Breast epithelium (tissue), 4 donors: ENCODE measurements at places on chromosomes 12 and 14.

GRCh38 chr12:19032826-19033225 lies 96.7 kb upstream of the PLEKHA5 start:
- no peak for DNase-seq

GRCh38 chr12:52029685-52030084 lies 21.6 kb upstream of the NR4A1 start:
- no peak for DNase-seq

DNA sequence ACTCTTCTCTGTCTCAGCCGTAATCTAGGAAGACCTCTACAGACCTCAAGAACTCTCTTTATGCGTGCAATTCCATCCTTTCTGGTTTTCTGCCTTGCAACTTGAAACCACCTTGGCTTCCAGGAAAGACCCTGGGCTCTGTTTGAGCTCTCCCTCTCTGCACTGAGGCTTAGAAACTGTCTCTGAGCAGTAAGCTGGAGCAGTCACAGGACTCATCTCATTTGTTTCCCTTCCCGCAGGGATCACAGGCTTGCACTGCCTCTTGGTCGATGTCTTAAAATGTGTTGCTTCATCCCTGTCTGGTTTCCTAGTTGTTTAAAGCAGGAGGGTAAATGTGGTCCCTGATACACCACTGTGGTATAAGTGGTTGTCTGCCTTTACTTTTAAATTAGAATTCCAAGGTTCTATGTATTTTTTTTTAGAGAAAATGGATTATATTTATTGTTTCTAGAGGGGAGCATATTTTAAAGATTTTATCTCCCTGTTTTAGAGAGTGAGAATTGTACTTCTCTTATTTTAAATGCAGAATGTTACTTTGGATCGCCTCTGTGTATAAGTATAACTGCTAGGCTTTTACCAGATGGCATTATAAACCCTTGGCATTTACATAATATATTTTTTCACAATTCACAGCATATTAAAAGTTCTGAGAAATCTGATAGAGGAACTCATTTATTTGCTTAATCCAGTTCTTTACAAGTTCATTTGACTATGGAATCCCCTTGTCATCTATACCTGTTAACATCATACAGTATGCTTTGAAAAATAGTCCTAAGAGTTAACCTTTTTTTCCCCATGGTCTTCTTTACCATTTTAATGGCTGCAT lies 26.4 kb downstream of the EID3 start:
- DNase-seq, result no peak

DNA sequence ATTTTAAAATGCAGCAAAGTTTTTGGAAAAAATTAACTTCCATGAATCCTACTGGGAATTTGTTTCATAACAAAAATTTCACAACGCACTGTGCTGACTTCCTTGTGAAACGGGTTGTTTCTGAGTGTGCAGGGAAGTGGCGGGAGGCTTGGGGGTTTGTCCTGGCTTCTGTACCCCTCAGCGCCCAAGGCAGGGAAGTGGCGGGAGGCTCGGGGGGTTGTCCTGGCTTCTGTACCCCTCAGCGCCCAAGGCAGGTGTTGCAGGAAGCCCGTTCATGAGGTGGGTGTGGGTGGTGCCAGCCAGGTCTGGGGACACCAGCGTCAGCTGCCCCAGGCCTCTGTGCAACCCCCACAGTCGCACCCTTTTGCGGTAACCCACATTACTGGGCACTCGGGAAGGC lies 25.1 kb downstream of the ADGRD1 start:
- DNase-seq, result no peak

- no peak for DNase-seq
Measured at GRCh38 chr14:48936362-48936761, 649.8 kb downstream of the RPS29 start.

DNA sequence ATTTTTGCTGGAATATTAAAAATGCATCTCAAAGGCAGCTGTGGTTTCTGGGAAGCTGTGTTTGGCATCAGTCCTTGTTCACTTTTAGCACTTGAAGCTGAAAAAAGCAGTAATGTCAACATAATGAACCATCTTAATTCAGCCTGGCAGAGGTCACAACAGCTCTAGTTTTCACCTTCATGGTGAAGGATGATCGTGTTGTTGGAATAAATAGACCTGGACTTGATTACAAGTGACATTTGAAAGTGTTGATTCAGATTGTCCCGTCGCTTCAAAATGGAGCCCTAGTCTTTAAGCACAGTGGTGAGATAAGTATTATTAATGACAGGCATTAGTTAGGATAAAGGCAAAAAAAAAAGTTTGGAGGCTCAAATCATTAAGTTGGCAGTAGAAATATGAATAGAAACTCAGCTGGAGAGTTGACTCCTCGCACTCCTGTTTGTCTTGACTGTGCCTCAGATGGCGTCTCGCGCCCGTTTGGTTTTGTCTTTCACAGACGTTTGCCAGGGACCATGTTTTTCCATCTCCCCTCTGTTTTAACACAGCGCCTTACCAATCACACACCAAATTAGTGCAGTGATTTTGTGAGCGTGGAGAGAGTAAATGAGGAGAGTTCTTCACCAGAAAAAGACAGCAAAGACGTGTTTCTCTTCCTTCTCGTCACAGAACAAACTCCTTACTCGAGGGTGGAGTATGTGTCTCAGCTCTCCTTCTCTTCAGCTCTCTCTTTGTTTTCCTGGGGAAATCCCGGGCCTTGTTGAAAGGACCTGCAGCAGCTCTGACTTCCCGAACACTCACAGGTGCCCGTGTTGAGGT lies 53.4 kb upstream of the MMP17 start:
- no peak for DNase-seq

GRCh38 chr12:75487308-75487707 lies 6.8 kb downstream of the GLIPR1 start:
- no peak for DNase-seq

- DNase-seq, result no peak
Measured at GRCh38 chr12:53924521-53925405, 13.9 kb upstream of the HOXC13 start.

GRCh38 chr14:105436891-105437722 lies 17.5 kb downstream of the MTA1 start:
- DNase-seq, result no peak

DNA sequence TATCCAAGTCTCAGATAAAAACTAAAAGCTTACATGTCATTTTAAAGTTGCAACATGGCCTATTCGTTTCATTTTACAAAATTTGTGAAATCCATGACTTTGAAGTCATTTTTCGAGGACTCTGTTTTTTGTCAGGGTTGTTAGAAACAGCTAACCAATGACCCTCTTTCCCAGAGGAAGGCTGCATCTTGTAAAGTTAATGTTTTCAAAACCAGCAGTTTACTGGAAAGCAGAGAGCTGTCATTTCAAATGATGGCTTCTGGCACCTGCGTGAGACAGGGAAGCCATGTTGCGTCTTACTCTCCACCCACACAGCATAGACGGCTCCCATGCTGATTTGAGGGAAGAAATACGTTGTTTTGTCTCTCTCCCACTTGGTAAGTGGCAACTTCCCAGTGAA lies 50.1 kb upstream of the RTRAF start:
- no peak for DNase-seq

- DNase-seq, result no peak
Measured at GRCh38 chr14:92632546-92633273, 115.7 kb downstream of the LGMN start.

GRCh38 chr12:85405781-85406522 lies 125.9 kb downstream of the ALX1 start:
- no peak for DNase-seq

DNA sequence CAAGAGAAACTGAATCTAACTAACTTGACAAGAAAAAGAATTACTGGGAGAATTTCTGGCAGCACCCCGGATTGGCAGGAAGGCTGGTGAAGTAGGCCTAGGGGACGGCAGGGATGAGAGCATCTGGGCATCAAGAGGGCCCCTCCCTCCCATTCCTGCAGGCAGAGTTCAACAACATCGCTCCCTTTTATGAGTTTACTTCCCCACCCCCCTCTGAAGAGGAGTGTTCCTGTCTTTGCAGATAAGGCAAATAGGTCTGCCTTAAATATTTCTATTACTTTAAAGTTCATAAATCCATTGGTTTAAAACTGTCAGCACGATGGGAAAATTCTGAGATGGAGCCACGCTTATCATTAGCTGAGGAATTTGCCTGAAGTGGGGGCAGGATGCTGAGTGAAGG lies 168.7 kb downstream of the TBX5 start:
- DNase-seq, result no peak

GRCh38 chr14:31326111-31326510 lies 94.2 kb downstream of the HEATR5A start:
- no peak for DNase-seq

DNA sequence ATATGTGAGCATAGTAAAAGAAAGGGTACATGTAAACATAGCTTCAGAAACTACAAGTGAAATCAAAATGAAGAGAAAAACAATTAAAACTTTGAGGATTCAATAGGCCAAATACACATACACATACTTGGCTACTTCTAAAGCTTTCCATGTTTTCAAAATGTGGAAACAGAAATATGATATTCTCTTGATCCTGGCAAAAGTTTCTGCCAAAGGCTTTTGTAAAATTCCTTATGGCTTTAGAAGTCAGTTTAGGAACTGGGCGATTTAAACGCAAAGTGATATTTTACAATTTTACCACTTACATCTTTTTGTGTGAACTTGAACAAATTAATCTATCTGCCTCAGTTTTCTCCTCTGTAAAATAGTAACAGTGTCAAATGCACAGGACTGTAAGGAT lies 756.4 kb downstream of the C12orf50 start:
- no peak for DNase-seq

- no peak for DNase-seq
Measured at GRCh38 chr12:82600379-82600778, 86.3 kb upstream of the TMTC2 start.

- DNase-seq, result peak; percentile 81
Measured at GRCh38 chr12:121800694-121801594, 2.9 kb upstream of the SETD1B start.

DNA sequence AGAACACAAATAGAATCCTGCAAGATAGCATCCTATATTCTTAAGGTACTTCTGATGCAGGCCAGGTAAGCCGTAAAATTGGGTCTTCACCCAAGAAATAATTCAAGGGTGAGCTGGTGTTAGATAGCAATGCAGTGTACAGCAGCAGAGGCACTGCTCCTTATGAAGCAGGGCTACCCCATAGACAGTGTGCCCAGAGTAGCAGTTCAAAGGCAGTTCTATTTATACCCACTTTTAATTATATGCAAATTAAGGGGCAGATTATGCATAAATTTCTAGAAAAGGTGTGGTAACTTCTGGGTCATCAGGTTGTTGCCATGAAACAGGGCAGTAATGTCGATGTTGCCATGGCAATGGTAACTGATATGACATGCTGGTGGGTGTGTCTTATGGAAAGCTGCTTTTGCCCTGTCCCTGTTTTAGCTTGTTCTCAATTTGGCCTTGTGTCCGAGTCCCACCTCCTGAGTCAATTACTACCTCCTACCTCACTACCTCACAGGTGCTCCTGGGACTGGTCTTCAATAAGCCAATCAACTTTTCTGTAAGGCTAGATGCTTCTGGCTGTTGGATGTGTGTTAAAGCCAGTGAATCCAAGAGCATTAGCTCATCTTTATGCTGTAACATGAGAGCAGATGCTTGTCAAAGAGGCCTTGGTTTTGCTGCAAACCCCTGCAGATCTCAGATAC lies 61.0 kb downstream of the PPM1A start:
- no peak for DNase-seq

DNA sequence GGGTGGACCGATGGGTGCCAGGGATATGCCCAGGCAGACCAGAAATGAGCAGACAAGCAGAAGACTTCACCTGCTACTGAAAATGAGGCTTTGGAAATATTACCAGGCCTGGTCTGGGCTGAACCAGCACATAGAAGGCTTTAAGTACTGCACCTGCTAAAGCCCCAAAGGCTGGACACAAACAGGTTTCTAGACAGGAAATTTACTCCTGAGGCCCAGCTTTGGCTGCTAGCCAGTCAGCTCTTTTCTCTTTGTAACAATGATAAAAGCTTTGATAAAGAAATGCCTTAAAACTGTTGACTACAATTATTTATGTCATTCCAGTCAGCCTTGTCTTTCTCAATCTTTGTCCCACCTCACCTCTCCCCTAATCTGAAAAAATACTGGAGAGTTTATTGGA lies 228.9 kb upstream of the EGLN3 start:
- DNase-seq, result no peak

DNA sequence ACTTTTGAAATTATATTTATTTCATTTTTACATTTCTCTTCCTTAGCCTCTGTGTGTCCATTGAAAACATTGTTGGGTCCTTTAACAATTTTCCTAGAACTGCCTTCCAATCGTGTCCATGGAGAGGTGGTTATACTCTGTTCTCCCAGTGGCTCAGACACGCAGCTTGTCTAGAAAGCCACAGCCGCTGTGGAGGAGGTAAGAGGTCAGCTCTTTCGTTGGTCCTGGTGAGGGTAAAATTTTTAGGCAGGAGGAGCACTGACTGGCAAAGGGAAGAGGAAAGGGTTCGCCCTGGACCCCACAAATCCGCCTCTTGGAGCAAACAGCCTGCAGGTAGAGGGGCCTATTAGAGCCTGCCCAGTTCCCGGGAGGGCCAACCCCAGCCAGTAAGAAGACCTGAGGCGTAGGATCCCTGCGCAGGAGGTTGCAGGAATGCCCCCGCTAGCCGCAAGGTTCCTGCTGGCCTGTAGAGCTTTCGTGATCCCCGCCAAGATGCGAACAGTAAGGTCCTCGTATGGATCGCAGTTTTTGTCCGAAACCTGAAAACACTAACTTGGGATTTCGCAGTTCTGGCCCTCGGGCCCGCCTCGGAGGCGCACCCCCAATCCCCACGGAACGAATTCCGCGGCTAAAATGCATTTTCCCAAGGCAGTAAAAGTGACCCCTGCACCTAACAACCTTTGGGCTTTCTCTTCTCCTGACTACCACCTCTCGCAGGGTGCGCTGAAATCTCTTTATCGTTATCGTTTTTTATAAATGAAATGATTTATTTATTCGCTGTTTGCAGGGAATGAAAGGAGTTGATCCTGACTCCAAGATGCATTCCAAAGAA lies 7.5 kb upstream of the PAX9 start:
- no peak for DNase-seq

- DNase-seq, result no peak
Measured at GRCh38 chr12:111819191-111820158, 22.6 kb upstream of the MAPKAPK5 start.

- no peak for DNase-seq
Measured at GRCh38 chr12:43292699-43293098, 259.3 kb downstream of the ADAMTS20 start.

- no peak for DNase-seq
Measured at GRCh38 chr14:35306114-35306513, 13.9 kb downstream of the PSMA6 start.
